ENCODE measurements at places on chromosomes 2 and 18.

- peak; percentile 38 for DNase-seq
Observed at GRCh38 chr2:65722028-65722778, 289.8 kb upstream of the SPRED2 start.

- DNase-seq = no peak
Observed at GRCh38 chr2:149513461-149513860, 74.1 kb downstream of the MMADHC start.

GRCh38 chr2:175855794-175856453, 146.1 kb downstream of the LNPK start:
- no peak for DNase-seq

DNA sequence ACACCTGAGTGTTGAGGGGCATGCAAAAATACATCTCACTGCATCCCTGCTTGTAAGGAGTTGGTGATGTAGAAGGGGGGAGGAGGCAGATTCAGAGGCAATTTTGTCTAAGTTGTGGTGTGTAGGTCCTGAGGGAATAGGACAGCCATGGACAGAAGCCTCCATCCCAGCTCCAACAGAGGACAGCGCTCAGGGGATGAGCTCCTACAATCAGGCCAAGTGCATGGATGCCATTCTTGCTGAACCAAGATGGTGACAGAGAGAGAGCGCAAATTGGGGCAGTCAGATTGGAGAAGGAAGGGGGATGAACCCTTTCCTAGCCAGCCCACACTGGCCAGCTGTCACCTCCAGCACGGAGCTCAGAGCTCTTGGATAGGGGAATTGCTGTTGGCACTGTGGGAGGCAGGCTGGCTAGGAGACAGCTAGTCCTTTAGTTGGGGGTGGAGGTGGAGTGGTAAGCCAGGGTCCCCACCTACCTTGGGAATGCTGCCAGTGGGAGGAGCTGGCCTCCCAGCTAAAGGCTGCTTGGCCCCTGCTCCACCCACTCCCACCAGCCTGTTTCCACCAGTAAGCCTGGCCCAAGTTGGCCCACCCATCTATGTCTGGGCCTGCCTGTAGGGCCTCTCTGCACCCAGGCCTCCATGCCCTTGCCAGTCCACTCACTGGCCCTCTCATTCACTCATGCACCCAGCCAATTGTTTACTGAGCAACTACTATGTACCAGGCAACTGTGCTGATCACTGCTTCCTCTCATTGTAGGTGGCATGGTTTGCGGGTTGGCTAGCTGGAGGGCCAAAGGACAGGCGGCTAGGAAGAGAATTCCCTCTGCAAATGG, 2.5 kb upstream of the PER2 start:
- DNase-seq = no peak

GRCh38 chr18:13076886-13077285, 85.7 kb downstream of the CEP192 start:
- no peak for DNase-seq
